Stimulated activated CD4-positive, alpha-beta T cell treated with anti-CD3 and anti-CD28 coated beads, Interleukin-1b, Interleukin-23, amount 100 ng/mL, for 24 hours (primary cell): ENCODE measurements at places on chromosomes 12 and 14.

DNA sequence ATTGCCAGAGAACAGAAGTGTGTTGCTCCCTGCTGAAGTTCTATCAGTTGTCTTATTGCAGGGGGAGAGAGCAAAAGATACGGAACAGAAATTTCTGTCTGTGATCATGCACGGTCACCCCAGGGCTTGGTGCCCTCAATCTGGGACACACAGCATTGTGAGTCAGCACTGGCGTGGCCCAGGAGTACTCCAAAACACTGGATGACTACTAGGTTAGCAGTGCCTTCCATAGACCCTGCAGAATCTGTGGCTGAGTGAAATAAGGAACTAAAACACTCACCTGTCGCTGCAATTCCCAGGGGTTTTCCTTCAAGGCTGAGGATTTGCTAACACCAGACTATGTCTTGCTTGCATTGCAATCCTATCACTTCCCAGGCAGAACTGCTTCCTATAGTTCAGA lies 165.5 kb downstream of the ANO6 start:
- no peak for DNase-seq

- no peak for DNase-seq
These were observed 5.7 kb downstream of the AHNAK2 start for GRCh38 chr14:104972301-104973134.

- no peak for DNase-seq
These were observed 41.1 kb downstream of the GTF2A1 start for GRCh38 chr14:81179631-81180030.

- DNase-seq, result no peak
These were observed 133.7 kb downstream of the BRMS1L start for GRCh38 chr14:35959835-35960234.

DNA sequence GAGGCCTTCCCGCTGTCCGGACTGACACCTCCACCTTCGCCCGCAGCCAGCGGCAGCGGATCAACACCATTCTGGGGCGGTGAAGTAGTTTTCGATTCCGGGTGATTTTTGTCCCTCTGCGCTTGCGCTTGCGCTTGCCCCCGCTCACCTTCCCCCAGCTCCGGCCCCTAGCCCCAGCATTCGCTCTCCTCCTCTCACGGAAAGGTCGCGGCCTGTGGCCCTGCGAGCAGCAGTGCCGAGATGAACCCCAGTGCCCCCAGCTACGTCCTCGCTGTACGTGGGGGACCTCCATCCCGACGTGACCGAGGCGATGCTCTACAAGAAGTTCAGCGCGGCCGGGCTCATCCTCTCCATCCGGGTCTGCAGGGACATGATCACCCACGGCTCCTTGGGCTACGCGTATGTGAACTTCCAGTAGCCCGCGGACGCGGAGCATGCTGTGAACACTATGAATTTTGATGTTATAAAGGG lies 22.7 kb upstream of the SRGAP1 start:
- no peak for DNase-seq

GRCh38 chr12:9805883-9806282 lies 21.4 kb upstream of the KLRF1 start:
- DNase-seq, result no peak

- DNase-seq, result no peak
These were observed 8.3 kb upstream of the PRKAG1 start for GRCh38 chr12:49026678-49027480.

DNA sequence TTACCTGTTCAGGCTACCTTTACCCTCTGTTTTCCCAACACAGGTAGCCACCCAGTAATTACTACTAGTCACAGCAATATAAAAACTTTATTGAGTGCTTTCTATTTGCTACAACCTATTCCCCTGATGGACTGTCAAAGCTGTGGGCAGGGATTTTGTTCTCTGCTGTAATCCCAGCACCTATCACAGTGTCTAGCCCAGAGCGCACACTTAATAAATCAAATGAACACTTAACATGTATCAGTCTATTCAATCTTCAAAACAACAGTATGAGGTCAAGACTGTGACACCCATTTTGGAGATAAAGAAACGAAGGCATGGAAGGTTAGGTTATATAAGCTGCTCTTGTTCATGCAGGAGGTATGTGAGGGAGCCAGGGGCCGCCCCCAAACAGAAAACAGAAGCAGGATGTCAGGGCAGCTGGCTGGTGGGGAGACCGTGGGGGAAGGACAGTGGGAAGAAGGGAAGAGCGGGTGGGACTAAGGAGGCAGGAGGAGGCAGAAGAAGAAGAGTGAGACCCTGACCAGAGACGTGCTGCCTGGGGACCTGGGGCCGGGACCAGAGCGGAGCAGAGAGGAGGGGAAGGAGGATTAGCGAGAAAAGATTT lies 1.7 kb downstream of the TNFRSF1A start:
- DNase-seq, result no peak
